Aorta (tissue), 5 donors: ENCODE measurements at places on chromosomes 6 and 20. TPM values are rescaled to one million over a fixed set of nuclear protein-coding genes. Genes with fewer than 3 reads are reported as not detected.

CPNE5 gene
- total RNA-seq = 7.9 TPM

GRCh38 chr6:9985481-9985880 lies 429.4 kb downstream of the TFAP2A start:
- DNase-seq = no peak

DNA sequence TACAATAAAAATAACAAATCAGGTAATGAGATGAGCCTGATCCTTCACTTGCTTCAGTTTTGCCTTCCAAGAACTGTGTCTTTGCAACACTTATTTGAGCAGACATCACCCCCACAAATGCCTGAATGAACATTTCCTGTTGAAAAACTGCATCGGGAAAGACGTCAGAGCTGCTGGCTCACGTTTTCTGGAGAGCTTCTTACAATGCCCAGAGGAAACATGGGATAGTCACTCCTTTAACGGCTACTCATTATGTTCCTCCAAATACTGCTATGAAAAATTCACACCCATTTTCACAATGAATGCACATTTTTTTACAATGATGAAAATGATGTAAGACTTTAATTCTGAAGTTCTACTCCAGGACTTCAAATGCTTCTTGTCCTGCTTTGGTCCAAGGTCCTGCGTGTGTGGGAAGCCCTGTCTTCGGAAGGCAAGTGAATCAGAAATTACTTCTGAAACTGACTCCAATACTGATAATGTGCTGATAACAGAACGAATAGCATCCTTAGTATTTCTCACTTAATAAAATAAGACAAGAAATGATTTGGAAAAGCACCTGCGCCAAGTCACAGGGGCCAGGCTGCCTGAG lies 238.0 kb downstream of the ANKRD60 start:
- DNase-seq = peak; percentile 61

DNA sequence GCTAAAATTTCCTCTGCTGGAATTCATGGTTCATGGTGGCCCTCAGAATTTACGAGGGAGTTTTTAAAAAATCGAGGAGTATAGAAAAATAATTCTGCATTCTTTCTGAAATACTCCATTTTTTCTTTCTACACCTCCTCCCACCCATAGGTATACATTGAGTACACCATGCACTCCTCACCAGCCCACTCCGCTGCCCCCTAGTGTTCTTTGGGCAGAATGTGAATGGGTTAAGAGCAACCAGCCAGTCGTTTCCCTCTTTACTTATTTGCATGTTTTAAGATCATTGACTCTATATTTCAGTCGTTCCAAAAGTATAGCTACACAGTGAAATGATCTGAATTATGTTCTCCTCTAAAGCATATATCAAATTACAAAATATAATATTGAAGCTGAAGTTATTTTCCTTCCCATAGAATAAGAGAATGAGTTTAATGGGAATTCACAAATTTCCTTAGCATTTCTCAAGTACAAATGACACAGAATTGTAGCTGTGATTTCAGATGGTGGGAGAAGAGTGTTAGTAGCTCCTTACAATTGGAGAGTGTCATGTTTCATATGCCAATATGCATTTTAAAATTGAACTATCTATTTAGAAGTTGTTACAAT lies 977.7 kb upstream of the SLC35B3 start:
- no peak for DNase-seq

DNA sequence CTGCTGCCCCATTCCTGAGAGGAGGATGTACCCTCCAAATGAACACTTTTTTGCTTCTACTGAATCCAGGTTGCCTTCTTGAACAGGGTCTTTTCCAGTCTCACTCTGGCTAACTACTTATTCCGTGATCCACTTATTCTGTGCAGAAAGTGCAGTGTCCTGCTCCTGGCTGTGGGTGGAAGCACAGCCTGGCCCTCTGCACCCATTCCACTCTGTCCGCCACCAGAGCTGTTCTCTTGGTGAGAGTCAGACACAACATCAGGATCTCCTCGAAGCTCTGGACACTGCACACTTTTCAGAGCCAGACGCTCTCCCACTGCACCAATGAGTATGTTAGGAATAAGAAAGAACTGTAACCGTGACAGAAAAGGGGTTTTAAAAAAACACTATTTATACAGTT lies 174.2 kb downstream of the MCHR2 start:
- no peak for DNase-seq
